D341Med (cell line): ENCODE measurements at places on chromosomes 7 and 10.

GRCh38 chr10:13587391-13587790 is 626 bp downstream of the PRPF18 start:
- DNase-seq = peak; percentile 41

- DNase-seq = peak; percentile 34
Observed at GRCh38 chr7:157488281-157488680, 151.5 kb downstream of the DNAJB6 start.

- no peak for DNase-seq
Observed at GRCh38 chr7:133348250-133348649, 95.4 kb downstream of the EXOC4 start.

GRCh38 chr10:70357565-70357964 is 24.9 kb downstream of the LRRC20 start:
- DNase-seq = no peak

DNA sequence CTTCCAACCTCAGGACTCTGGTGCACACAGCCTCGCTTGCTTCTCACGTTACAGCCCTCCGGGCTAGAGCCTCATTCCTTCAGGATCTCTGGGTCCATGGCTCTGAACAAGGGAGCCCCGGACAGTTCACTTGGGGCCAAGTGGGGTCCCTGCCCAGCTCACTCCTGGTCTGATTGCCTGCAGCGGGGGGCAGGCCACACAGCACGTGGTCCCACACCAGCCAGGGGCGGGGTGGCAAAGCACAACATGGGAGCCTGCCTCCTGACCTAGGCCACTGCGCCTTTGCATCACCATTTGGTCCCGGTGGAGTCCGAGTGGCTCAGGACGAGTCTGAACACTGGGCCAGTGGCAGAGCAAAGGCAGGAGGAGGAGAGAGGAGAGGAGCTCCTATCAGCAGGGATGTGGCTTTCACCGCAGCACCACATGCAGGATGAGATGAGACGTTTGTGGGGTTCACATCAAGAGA is 13.4 kb upstream of the CRYGN start:
- no peak for DNase-seq

GRCh38 chr10:22623633-22624253 is 90.6 kb downstream of the PIP4K2A start:
- no peak for DNase-seq

DNA sequence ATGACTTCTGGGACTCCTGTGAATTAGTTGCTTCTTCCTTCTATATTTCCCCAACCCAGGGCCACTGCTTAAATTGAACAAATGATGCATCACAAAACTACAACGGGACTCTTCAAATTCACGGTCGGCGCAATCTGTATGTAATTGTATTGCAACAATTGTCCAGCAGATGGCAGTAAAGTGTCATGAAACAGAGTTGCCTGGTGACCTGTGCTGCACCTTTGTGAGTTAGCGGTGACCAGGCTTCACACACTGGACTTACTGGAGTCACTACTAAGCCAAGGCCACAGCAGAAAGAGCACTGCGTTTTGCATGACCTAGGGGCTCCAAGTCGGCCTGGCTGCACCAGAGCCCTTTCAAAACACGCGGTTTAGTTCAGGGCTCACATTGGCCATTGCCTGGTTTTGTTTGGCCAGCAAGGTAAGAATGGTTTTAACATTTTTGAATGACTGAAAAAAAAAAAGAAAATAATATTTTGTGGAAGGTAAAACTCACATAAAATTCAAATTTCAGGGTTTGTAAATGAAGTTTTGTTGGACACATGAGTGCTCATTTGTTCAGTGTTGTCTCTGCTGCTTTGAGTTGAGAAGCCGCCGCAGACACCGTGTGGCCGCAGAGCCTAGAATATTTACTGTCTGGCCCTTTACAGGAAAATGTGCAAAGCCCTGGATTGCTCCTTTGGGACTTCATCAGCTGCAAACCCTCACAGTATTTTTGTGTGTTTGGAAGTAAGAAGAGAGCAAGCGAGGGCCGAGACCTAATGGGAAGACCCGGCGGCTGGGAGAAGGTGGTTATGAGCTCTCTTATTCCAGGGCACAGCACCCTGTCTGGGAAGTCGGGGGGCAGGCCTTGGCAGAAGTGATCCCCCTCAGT is 23.2 kb upstream of the ZNF32 start:
- DNase-seq = peak; percentile 83

GRCh38 chr10:60872451-60872850 is 71.5 kb downstream of the RHOBTB1 start:
- DNase-seq = no peak

GRCh38 chr7:11060893-11061292 is 87.2 kb downstream of the PHF14 start:
- DNase-seq = no peak

GRCh38 chr10:15118615-15119014 is 21.5 kb downstream of the RPP38 start:
- DNase-seq = no peak
